ENCODE measurements at places on chromosomes 4 and X.

GRCh38 chr4:168955674-168956073, 54.4 kb downstream of the CBR4 start:
- peak; percentile 21 for DNase-seq

GRCh38 chr4:104749062-104749461, 254.4 kb upstream of the CXXC4 start:
- DNase-seq = peak; percentile 6

DNA sequence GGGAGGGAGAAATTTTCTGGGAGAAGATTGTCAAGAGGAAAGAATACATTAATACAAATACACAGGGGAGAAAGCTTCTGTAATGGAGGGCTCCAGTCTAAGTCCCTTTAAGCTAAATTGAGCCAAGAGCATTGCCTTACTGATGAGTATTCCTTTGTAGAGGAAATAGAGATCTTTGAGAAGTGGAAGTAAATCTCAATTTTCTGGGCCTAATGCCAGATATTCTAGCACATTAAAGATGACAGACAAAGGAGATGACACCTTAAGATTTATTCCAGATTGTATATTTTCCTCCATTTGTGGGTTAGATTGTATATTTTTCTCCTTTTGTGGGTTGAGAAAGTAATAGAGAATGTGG, 28.5 kb upstream of the SMAD1 start:
- DNase-seq = no peak

- DNase-seq = no peak
These were observed 754.1 kb downstream of the PCDH7 start for GRCh38 chr4:31474221-31474620.

- peak; percentile 96 for DNase-seq
These were observed 700 bp downstream of the SLC26A1 start for GRCh38 chr4:992297-993110.
